ENCODE measurements at places on chromosomes 11 and 22.
A peak's percentile ranks its signal among the peaks of the same experiment; 100 is the strongest.

DNA sequence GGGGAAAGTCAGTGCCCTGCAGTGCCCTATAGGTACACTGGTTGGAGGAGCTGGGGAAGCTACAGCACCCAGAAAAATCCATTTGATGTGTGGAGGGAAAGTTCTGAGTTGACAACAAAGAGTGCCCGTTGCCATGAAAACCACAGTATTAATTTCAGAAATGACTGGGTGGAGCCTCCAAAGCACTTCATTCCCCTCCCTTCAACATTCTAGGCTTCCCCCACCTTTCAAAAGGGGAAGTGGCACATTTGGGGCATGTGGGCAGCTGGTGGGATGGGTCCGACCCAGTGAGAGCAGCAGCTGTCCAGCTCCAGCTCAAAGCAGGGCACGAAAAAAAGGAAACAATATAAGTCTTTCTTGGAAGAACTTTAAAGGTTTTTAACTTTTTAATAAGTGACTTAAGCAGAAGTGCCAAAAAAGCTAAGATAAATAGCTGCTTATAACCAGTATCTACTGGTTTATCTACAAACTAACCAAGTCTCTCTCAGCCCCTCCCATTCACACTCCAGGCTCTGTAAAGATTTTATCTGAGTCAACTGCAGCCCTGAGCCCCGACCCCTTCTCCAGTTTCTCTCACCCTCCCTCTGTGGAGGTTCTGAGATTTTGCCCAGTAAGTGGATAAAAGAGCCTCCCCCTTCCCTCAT is 9.0 kb upstream of the AHNAK start:
- DNase-seq: no peak

GRCh38 chr11:79503028-79503427 is 62.2 kb upstream of the TENM4 start:
- DNase-seq: no peak

DNA sequence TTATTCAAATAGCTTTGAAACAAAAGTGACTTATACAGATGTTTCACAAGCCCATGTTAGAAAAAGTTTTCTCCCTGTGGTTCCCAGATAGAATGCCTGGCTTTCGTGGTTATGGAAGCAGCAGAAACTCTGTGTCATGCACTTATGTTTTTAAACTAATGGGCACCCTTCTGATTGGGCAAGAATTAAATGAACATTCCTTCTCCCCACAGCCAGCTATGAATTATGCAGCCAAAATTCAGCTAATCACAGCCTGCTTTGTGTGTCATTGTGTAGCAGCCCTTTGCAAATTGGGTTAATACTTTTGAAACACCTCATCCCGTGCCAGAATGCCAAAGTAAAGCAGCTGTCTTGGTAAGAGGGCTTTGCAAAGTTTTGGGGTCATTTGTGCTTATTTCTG is 46.9 kb downstream of the PANX1 start:
- DNase-seq: no peak

GRCh38 chr22:37894939-37895670 is 11.0 kb upstream of the MICALL1 start:
- DNase-seq: no peak

DNA sequence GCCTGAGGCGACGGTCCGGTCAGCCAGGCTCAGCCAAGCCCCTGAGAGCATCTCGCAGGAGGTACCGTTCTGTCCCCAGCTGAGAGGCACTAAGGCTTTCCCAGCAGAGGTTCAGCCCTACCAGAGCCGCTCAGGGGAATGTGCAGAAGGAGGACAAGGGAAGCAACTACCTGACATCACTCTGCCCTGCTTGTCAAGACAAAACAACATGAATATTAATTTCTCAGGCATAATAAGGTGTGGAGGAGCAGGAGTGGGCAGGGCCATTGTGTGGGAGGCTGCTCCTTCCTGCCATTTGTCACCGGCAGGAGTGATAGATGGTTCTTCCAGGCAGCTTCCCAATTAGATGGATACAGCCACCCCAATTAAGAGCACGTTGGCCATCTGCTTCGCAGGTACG is 181.4 kb downstream of the KIRREL3 start:
- no peak for DNase-seq

DNA sequence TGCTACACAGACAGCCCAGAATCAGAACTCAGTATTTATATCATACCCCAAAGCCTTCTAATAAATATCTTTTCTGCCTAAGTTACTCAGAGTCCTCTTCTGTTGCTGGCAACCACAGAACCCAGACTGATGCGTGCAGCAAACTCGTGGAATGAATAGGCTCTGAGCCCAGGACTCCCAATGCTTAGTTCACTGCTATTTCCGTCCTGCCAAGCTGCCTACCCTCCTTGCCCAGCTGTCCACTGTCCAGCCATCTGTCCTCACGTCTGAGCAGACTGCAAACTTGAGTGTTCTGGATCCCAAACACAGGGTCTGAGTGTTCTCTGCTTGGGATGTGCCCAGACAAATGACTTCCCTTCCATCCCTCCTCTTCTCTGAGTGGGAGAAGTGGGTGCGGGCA is 19.4 kb downstream of the PTPN5 start:
- no peak for DNase-seq

DNA sequence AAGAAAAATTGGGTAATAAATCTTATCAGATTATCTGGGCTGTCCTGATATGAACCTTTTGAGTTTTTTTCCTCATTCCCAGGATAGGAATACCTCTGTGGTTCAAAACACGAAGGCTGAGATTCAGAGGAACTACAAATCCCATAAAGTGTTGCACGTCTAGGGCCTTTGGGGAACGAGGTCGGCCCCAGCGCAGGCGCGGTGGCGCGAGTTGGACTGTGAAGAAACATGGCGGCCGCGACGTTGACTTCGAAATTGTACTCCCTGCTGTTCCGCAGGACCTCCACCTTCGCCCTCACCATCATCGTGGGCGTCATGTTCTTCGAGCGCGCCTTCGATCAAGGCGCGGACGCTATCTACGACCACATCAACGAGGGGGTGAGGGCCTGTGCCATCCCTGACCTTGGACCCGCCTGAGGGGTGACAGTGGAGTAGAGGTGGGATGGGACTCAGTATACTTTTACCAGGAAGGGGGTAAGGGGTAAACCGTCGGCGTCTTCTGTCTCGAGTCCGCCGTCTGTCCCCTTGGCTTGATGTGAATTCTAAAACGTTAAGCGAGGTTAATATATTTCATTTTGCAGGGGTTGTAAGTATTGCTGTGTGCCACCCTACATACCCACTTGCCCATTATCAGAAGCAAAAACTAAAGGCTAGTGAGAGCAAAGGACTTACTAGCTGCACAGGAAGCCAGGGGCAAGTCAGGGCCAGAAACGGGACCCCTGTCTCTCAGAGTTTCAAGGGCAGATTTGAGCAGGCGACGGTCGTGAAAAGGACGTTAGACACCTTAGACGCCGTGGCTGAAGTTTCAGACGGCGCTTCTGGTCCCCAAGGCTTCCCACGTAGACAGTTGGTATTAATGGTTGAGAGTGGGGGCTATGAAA is at the start of gene UQCR10:
Gene UQCR10 (plus strand): TSS at position 199 of the 881 bp plus-strand sequence. CDS start 30 bp downstream, at position 229.
- DNase-seq: peak; percentile 85

Data from stimulated activated CD8-positive, alpha-beta memory T cell treated with anti-CD3 and anti-CD28 coated beads, Interleukin-15, amount 100 ng/mL, for 1 hour (primary cell).